ENCODE measurements at places on chromosomes 12 and 14.

DNA sequence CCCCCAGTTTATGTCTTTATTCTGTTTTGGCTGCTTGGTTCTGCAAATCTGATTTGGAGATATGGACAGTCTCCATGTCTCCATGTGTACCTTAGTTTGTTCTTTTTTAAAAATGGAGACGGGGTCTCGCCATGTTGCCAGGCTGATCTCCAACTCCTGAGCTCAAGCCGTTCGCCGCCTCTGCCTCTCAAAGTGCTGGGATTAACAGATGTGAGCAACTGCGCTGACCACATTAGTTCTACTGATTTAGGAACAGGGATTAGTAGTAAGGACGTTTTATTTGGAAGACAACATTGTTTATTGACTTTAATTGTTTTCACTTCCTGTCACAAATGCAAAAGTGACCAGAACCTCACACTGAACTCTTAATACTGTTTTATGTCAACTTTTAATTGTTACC, 14.7 kb downstream of the AEBP2 start:
- no peak for DNase-seq
- H3K4me3 ChIP-seq: no peak overlapping the region
- H3K4me1 ChIP-seq: peaks cover 79% of the 10 kb centered on the region
- H3K36me3 ChIP-seq: peaks cover 16% of the 10 kb centered on the region
- no peak overlapping the region for H3K27ac ChIP-seq

GRCh38 chr12:124581307-124582107, 14.1 kb upstream of the NCOR2 start:
- peaks cover 3% of the 10 kb centered on the region for H3K36me3 ChIP-seq
- no peak overlapping the region for H3K27ac ChIP-seq
- no peak for DNase-seq

GRCh38 chr12:127781336-127781735, 485.6 kb upstream of the TMEM132C start:
- H3K27me3 ChIP-seq: no peaks in the 10 kb centered on the region
- no peaks in the 10 kb centered on the region for H3K36me3 ChIP-seq
- H3K4me3 ChIP-seq: no peak overlapping the region
- no peak for DNase-seq

DNA sequence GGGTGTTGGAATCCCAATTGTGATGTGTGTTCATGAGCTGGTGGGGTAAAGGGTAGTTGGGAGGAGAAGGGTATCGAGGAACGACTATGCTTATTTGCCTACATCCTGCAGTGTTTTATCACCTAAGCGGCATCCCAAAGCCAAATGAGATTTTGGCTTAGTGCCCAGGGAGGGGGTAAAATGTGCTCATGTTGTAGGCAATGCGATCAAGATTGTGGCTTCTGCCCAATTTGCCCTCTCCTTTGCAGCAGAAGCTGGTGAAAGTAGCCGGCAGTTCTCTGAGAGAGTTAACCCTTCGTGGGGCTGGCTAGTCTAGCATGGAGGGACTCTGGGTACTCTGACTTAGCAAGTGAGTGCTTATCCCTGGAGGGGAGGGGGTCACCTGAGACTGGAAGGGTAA, 753 bp downstream of the RPH3A start:
- no peak overlapping the region for H3K27ac ChIP-seq
- H3K36me3 ChIP-seq: no peaks in the 10 kb centered on the region
- no peaks in the 10 kb centered on the region for H3K4me1 ChIP-seq
- H3K27me3 ChIP-seq: peaks cover 36% of the 10 kb centered on the region

DNA sequence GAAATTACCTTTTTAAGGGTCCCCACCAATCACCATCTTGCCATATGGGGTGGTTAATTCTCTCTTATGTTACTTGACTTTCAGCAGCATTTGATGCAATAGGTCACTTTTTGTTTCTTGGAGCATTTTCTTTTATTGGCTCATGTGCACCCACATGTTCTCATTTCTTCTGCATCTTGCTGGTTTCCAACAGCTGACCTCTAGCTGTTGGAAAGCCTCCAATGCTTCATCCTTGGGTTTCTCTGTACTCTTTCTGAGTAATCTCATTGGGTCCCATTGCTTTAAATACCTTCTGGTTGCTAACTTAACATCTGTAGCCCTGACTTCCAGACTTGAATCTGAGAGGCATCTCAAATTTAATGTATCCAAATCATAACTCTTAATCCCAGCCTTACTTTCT, 116.8 kb downstream of the CRADD start:
- peaks cover 31% of the 10 kb centered on the region for H3K4me1 ChIP-seq
- H3K27ac ChIP-seq: no peak overlapping the region
- no peaks in the 10 kb centered on the region for H3K27me3 ChIP-seq
- no peak for DNase-seq
- no peaks in the 10 kb centered on the region for H3K36me3 ChIP-seq
